ENCODE measurements at places on chromosomes 4 and X. TPM values are rescaled to one million over a fixed set of nuclear protein-coding genes. Genes with fewer than 3 reads are reported as not detected.

- no peaks in the 10 kb centered on the region for H3K4me1 ChIP-seq
- H3K4me3 ChIP-seq, result no peak overlapping the region
- DNase-seq, result no peak
- H3K27ac ChIP-seq, result no peak overlapping the region
Observed at GRCh38 chr4:111639120-111639690, 506.0 kb upstream of the FAM241A start.

DNA sequence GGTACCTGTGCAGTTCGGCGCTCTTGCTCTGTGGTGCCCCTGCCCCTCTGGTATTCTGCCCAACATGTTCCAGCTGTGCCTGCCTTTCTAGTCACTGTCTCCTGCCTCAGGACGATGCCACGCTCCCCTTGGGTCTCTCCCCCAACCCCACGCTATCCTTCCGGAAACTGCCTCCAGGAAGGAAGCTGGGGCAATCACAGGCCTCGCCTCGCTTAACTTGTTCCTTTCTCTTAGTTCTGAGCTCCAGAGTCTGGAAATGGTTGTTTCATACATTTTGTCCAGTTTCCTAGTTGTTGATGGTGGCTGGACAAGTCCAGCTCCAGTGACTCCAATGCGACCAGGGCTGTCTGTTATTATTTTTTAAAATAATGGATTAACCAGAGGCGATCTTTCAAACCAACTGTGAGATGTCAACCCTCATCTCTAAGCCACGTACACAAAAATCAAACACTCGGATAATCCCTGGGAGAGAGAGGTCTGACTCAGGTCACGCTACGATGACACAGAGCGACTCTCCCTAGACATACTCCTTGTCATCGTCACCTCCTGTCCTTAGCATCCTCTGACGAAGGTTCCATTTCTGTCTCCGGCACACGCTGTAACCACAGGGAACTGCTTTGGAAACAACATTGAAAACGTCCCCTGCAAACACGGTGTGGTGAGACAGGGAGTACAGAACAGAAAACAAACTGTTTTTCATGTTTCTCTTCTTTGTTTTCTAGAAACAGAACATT is 62.5 kb downstream of the ABLIM2 start:
- H3K27ac ChIP-seq, result no peak overlapping the region
- no peak overlapping the region for H3K4me3 ChIP-seq
- no peaks in the 10 kb centered on the region for H3K4me1 ChIP-seq
- DNase-seq, result no peak
- no peaks in the 10 kb centered on the region for H3K27me3 ChIP-seq

Gene MID1
- 32.8 TPM for total RNA-seq

- no peak overlapping the region for H3K27ac ChIP-seq
- DNase-seq, result no peak
- H3K4me1 ChIP-seq, result no peaks in the 10 kb centered on the region
Observed at GRCh38 chrX:817759-818300, 187.2 kb downstream of the SHOX start.

Gene HEPH
- 38.8 TPM for total RNA-seq

GRCh38 chr4:176726803-176727202 is 65.9 kb downstream of the VEGFC start:
- H3K4me3 ChIP-seq, result no peak overlapping the region
- no peaks in the 10 kb centered on the region for H3K36me3 ChIP-seq
- DNase-seq, result no peak
- no peaks in the 10 kb centered on the region for H3K4me1 ChIP-seq
- H3K27ac ChIP-seq, result no peak overlapping the region

DNA sequence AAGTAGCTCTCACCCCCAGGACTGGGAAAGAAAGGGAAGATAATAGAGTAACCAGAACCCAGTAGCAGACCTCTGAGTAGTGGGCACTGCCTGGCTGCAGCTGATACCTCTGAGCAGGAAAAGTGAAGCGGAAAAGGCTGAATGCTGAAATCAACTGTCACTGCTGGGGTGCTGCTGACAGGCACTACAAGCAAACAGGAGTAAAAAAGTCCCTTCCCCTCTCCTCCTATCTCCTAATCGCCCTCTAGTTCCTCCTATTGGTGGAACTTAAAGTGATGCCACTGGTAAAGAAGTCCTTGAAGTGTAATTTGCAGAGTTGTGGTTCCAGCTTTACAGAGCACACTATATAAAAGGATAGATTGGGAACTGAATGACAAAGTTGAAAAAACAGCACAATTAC is 32.8 kb upstream of the GLRB start:
- H3K4me1 ChIP-seq, result no peaks in the 10 kb centered on the region
- no peak for DNase-seq
- H3K4me3 ChIP-seq, result no peak overlapping the region
- no peak overlapping the region for H3K27ac ChIP-seq
- H3K36me3 ChIP-seq, result no peaks in the 10 kb centered on the region

Gene DCLK2
- 34.2 TPM for total RNA-seq

Gene AGTR2
- total RNA-seq, result not detected

GRCh38 chr4:56668267-56668666 is 12.8 kb downstream of the HOPX start:
- no peak for DNase-seq
- no peaks in the 10 kb centered on the region for H3K36me3 ChIP-seq
- no peak overlapping the region for H3K27ac ChIP-seq
- H3K4me1 ChIP-seq, result no peaks in the 10 kb centered on the region
- H3K4me3 ChIP-seq, result no peak overlapping the region

GRCh38 chr4:107453987-107454386 is 266.0 kb downstream of the PAPSS1 start:
- H3K36me3 ChIP-seq, result no peaks in the 10 kb centered on the region
- H3K4me3 ChIP-seq, result no peak overlapping the region
- no peak for DNase-seq
- no peak overlapping the region for H3K27ac ChIP-seq
- no peaks in the 10 kb centered on the region for H3K27me3 ChIP-seq
- H3K4me1 ChIP-seq, result no peaks in the 10 kb centered on the region

- no peak for DNase-seq
- no peaks in the 10 kb centered on the region for H3K4me1 ChIP-seq
- H3K4me3 ChIP-seq, result no peak overlapping the region
- no peaks in the 10 kb centered on the region for H3K36me3 ChIP-seq
Observed at GRCh38 chr4:21181716-21182115, 481.5 kb downstream of the PACRGL start.

Gene FAM236B
- total RNA-seq, result not detected

DNA sequence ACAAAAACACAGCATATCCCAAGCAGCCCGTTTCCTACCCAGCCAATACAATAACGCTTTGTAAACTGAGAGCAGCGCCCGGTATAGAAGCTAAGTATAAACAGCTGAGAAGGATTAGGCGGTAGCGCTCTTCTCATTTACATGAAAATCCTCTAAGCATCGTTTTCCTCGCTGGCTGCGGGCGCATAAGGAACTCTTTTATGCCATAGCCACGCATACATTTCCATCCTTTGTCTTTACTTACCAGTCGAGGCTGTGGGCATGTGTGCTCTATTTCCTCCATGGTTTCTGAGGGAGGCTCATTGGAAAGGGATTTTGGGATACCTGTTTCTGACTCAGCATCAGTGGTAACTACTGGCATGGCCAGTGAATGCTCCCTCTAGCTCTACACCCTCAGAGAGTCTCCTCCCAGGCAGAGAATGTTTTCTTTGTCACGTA is 383 bp downstream of the PCYT1B start:
- H3K4me1 ChIP-seq, result no peaks in the 10 kb centered on the region
- no peak overlapping the region for H3K27ac ChIP-seq
- no peak for DNase-seq
- H3K4me3 ChIP-seq, result peak overlapping the region; percentile 30
- no peaks in the 10 kb centered on the region for H3K27me3 ChIP-seq

Gene TMEM144
- total RNA-seq, result 4.0 TPM

Gene PLXNB3
- 99.1 TPM for total RNA-seq

Gene MCF2
- not detected for total RNA-seq

GRCh38 chr4:114890773-114891172 is 222.6 kb downstream of the NDST4 start:
- no peaks in the 10 kb centered on the region for H3K36me3 ChIP-seq
- no peaks in the 10 kb centered on the region for H3K4me1 ChIP-seq
- no peak overlapping the region for H3K4me3 ChIP-seq
- H3K27me3 ChIP-seq, result no peaks in the 10 kb centered on the region
- DNase-seq, result no peak

DNA sequence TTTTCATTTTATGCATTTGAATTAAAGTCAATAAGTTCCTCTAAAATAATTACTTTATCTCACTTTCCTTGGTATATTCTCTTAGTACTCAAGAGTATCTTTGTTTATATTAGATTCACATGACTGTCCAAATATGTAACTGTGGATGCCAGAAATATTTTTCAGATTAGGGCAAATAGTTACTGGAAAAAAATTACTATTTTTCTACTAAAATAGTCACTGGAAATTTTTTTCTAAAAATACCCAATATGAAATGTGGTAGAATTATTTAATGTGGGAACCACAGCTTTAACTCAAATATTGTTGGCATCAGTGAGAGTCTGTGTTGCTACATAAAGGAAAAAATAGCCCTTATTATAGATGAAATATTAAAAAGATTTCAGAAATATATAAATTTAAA is 70.4 kb upstream of the NMU start:
- no peak overlapping the region for H3K27ac ChIP-seq
- no peak overlapping the region for H3K4me3 ChIP-seq
- DNase-seq, result no peak

Gene STS
- 7.2 TPM for total RNA-seq

Gene MAGEA4
- total RNA-seq, result not detected

Gene YY2
- total RNA-seq, result not detected

DNA sequence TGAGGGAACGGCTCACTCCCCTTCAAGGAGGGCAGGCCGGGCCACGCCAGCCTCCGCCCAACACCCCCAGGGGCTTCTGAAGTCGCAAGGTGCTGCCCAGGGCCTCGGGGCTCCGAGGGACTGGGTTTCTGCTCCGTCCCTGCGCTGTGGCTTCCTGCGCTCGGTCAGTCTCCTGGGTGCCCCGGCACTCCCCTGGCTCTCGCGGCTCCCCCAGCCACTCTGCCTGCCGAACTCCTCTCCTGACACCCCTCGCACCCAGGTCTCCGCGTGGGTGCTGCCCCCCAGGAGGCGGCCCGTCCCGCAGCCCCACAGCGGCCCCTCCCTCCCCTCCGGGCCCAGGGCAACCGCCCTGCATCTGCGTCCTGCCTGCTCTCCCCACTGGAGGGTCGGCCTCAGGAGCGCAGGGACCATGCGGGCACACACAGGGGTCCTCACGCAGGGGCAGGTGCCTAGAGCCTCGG is 151.9 kb downstream of the AFAP1 start:
- DNase-seq, result no peak
- H3K4me3 ChIP-seq, result no peak overlapping the region
- H3K27me3 ChIP-seq, result no peaks in the 10 kb centered on the region
- no peak overlapping the region for H3K27ac ChIP-seq

GRCh38 chrX:50002067-50002714 is 79.8 kb downstream of the CLCN5 start:
- H3K36me3 ChIP-seq, result no peaks in the 10 kb centered on the region
- no peaks in the 10 kb centered on the region for H3K4me1 ChIP-seq
- no peaks in the 10 kb centered on the region for H3K27me3 ChIP-seq

DNA sequence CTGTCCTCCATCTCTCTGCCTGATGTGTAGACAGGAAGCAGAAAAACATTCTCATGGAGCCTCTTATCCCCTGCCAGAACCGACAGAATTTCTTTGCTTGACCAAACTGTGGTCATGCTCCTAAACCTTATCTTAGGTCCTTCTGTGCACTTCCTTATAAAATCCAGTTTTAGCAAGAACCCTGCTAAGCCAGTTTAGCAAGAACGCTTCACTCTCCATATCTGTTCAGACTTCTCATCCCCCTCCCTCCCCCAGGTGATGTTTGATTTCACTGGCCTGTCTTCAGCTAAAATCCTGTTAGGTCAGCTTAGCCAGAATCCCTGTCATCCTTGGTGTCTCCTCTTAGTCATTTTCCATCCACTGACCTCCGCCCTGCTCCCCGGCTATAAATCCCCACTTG is 1130.9 kb upstream of the PRKX start:
- H3K4me3 ChIP-seq, result no peak overlapping the region
- no peaks in the 10 kb centered on the region for H3K4me1 ChIP-seq
- DNase-seq, result no peak
- H3K36me3 ChIP-seq, result no peaks in the 10 kb centered on the region
- H3K27me3 ChIP-seq, result no peaks in the 10 kb centered on the region

DNA sequence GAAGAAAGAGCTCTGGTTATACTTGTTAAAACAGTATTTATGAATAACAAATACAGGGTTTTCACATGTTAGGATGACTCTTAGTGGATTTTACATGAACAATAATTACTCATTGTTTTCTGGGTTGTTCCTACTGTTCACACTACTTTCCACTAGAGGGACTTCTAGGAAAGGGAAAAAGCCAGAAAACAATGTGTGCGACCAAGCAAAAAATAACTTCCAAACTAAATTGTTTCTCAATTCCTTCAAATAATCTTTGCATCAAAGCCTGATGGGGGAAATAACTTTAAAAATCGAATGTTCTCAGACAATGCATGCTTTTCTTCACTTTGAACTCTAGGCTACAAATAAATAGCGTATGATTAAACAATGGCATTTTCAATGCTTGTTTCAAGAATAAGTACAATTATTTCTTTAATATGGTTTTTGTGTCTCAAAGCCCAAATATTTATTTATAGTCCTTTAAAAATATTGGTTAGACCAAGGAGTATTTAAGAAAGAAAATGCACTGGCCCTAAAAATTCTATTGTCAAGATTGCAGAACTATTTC is 72.1 kb upstream of the ETNPPL start:
- H3K4me3 ChIP-seq, result no peak overlapping the region
- H3K4me1 ChIP-seq, result no peaks in the 10 kb centered on the region
- no peak for DNase-seq
- H3K27me3 ChIP-seq, result no peaks in the 10 kb centered on the region
- no peak overlapping the region for H3K27ac ChIP-seq
- H3K36me3 ChIP-seq, result no peaks in the 10 kb centered on the region

Gene HGFAC
- 2.2 TPM for total RNA-seq

DNA sequence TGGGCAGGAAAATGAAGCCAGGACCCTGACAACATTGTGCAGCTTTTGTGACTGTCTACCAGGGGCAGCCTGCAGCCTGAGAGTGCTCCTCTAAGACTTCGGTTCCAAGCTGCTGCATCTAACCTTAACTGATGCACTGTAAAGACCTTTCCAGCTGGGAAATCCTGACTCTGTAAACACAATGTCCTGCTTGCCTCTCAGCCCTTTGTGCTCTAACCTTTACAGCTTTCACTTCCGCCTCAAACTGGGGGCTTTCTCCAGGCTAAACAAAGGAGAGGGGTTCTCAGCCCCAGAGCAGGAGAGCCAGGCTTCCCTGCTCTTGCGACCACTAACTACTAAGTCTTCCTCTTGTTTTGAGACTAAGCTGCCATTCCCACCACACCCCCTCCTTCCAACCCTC is 19.3 kb upstream of the RASL11B start:
- H3K27ac ChIP-seq, result no peak overlapping the region
- no peaks in the 10 kb centered on the region for H3K36me3 ChIP-seq
- H3K4me1 ChIP-seq, result no peaks in the 10 kb centered on the region

DNA sequence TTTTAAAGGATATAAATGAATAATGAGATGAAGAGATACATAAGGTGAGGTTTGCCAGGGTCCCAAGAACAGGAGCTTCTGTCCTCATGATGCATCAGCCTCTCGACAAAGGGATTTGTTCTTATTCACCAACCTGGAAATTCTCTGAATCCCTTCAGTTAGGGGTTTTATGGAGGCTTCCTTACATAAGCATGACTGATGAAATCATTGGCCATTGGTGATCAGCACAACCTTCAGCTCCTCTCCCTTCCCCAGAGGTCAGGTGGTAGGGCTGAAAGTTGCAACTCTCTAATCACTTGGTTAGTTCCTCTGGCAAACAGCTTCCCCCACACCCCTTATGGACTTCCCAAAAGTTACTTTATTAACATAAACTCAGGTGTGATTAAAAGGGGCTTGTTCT is 222.0 kb downstream of the SPRY1 start:
- no peak for DNase-seq
- no peaks in the 10 kb centered on the region for H3K27me3 ChIP-seq
- H3K4me1 ChIP-seq, result no peaks in the 10 kb centered on the region

Gene BBS12
- total RNA-seq, result not detected
